ENCODE measurements at places on chromosomes 12 and 14. TPM values are rescaled to one million over a fixed set of nuclear protein-coding genes. Genes with fewer than 3 reads are reported as not detected.

DNA sequence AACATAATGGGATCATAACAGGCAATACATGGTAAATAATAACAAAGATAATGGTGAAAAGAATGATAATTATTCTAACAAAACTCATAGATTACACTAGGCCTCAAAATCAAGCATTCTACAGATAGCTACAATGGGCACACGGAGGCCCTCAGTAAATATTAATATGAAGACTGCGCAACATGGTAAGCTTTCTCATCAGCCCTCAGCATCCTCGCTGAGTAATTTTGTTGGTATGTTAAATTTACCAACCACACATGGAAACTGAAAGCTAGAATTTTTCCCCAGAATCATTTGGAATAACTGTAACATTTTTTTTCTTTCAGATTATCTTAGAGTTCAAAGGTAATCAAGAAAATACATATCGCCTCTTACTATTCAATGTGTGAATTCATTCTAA is 74.2 kb upstream of the PYGL start:
- no peak for DNase-seq

- DNase-seq: no peak
These were observed 10.1 kb downstream of the KRT80 start for GRCh38 chr12:52181746-52182145.

SLC6A13 gene
- 0.26 TPM for total RNA-seq

ABCB9 gene
- total RNA-seq: 6.1 TPM

DNA sequence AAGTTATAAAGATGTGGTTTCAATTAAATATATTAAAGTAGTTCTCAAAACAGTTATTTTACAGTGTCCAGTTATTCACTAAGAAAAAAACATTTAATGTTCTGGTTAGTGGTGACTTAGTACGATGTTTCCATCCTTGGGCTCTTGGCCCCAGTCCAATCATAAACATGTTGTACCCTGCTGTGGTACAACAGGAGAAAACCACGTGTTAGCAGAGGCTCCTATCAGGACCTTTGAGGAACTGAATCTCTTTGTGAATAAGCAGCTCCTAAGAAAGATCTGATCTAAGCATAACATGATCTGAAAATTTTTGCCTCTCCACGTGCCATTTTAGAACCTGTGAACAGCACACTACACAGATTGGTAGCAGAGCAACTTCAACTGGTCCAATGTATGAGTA is 234.0 kb downstream of the SYT1 start:
- no peak for DNase-seq

DNA sequence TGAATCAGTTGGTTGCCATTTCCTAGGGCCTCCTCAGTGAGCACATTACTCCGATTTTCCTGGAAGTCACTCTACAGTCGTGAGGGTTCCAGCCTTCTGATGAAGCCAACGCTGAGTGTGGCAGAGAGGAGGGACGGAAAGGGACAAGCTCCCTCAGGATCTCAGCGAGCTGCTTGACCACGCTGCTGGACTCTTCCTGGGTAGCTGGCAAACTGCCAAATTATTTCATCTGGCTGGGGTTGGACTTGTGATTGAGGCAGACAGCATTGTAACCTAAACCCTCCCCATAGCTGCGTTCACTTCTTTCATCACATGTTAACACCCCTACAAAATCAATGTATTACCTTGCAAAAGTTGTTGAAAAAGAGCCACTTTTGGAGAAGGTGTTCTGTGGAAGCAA is 69.6 kb upstream of the CHST11 start:
- DNase-seq: no peak

- no peak for DNase-seq
These were observed 10.5 kb downstream of the VSX2 start for GRCh38 chr14:74249433-74250375.

- DNase-seq: no peak
These were observed 953 bp upstream of the NXPH4 start for GRCh38 chr12:57215668-57216013.

DNA sequence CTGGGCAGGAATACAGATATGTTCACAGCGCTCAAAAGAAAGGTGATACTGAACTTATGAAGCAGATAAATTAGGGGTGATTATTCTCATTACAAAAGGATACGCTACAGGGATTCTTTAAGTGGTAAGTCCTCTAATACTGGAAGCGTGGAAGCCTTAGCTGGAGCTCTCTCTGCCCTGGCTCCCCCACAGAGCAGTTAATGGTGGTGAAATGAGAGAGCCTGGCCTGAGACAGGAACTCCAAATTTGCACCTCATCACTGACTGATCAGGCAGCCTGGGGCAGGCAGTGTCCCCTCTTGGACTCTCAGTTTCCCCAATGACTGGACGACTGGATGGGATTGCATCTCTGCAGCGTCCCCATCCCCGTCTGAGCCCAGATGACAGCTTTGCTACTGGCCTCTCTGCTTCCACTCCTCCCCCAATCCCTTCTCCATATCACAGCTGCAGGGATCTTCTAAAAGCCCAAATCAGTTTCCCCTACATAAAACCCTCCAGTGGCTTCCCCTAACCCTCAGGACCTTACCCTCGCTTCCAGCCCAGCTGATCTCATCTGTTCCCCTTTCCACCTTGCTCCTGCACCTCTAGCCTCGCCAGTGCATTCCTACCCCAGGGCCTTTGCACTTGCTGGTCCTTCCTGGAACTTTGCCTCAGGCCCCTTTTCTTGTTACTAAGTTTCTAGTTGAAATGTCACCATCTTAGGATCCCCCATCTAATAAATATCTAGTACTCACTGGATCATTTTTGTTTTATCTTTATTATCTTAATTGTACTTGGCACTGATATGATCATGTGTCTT is 171.7 kb upstream of the LHX5 start:
- no peak for DNase-seq

KRT5 gene
- total RNA-seq: not detected

GRCh38 chr12:41942354-41942753 is 202.3 kb downstream of the GXYLT1 start:
- no peak for DNase-seq

- no peak for DNase-seq
These were observed 1.6 kb downstream of the RFX4 start for GRCh38 chr12:106584104-106585064.

TMEM63C gene
- 1.1 TPM for total RNA-seq

LRRK2 gene
- 2.5 TPM for total RNA-seq
